ENCODE measurements at places on chromosomes 7 and 10.
A peak's percentile ranks its signal among the peaks of the same experiment; 100 is the strongest.

DNA sequence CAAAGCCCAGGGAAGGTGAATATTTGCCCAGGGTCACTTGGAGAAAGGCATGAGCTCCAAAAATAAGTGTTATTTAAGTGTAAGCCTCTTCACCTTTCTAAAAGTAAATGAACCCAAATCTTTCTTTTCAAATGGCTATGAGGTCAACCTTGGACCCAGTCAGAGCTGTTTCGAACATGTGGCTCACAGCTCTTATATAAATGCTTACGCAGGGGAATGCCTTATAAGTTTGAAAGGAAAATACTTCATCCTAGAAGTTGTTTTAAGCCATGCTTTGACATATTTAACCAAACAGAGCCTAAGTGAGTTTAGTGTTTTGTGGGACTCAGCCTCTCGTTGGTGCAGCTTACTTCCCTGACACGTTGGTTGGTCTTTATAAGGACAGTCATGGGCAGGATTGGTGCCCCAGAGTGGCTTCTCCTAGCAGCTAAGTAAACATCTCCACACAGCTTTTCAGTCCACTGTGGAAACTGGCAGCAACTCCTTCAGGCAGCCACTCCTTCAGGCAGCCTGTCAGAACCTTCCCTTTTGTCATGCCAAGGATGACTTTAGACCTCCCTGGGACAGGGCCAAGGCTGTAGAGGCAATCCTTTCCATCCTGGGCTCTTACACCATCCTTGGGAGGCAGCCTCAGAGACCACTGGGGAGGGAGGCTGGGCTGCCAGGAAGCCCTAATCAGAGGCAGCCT lies 43.6 kb downstream of the MINDY4 start:
- DNase-seq = peak; percentile 84

DNA sequence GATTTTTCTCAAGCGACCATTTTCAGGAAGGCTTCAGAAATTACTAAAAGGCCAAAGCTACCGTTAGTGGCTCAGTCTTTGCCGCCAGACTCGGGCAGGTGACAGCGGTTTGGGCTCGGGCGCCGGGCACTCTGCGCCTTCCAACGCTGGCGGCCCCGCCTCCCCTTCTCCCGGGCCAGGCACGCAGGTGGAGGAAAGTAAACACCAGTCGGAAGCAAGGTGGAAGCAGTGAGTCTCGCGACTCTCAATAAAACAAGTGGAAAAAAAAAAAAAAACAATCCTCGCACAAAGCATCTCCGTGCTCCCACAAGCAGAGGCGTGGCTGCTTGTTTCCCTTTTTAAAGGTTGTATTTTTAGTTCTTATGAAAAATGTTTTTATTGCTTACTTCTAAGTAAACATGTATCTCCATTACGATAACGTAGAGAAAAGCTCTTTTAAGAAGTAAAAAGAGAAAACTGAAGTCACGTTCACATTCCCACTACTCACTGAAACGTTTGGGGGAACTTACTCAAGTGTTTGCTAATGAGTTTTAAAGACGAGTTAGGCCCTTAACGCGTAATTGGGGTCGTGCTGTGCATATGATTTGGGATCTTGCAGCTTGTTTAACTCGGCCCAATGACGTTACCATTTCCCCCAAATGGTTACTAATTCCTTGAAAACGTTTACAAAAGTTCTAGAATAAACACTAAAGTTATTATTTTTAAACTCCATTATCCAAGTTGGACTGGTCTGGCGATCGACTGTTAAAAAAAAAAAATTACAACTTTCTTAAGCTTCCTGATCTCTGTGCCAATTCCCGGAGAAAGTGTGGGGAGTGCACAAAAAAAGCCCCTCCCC lies 864 bp downstream of the CDCA7L start:
- no peak for DNase-seq

DNA sequence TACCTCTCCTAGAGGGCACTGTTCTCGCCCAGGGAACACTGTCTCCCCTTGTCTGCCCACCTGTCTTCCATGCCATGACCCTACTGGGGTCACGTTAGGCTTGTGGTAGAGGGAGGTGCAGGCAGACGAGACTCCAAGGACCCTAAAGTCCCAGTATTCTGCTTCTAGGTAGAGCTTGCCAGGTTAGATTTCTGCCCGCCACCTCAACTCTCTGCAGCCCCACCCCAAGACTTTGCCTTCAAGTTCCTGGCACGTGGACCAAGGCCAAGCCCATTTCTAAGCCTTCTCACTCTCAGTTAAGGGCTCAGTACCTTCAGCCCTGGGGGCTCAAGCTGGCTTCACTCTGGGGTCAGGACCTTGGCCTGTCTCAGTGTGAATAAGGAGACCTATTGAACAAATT lies 16.1 kb downstream of the PRKAG2 start:
- DNase-seq = no peak

DNA sequence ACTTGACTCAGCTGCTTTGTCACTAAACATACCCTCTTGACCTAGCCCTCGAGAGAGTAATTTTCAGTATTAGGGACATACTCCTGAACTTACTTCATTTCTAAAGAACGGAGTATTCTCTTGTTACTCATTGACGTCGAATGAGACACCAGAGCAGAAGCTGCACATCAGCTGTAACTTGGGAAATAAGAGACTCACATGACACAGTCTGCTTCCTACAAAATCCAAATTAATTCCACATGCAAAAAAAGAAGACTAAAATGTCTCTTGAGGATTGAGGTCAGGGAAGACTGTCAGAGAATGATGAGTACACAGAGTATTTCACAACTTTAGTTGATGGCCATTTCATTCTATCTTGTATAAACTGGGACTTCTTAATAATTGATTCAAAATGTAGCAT lies 114.7 kb upstream of the EGFR start:
- no peak for DNase-seq

GRCh38 chr7:34747176-34747781 lies 89.3 kb downstream of the NPSR1 start:
- no peak for DNase-seq

DNA sequence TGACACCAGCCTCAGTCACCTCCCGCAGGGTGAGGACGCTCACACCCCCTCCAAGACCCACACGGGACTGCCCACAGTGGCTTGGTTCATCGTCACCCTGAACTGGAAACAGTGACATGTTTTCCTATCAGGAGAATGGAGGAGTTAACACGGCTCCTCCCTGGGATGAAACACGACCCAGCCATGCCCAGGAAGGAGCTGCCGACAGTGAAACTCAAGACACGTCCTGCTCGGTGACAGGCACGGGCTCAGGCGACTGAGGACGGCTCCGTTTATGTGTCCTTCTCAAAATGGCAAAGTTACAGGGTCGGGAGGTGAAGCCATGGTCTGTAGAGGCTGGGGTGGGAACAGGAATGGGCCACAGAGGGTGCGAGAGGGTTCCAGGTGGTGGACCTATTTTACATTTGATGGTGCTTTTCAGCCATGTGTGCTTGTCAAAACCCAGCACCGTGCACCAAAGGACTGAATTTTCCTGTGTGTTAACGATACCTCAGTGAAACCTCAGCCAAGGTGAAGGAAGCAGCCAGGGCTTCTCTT lies 272.4 kb downstream of the ADARB2 start:
- DNase-seq = no peak

DNA sequence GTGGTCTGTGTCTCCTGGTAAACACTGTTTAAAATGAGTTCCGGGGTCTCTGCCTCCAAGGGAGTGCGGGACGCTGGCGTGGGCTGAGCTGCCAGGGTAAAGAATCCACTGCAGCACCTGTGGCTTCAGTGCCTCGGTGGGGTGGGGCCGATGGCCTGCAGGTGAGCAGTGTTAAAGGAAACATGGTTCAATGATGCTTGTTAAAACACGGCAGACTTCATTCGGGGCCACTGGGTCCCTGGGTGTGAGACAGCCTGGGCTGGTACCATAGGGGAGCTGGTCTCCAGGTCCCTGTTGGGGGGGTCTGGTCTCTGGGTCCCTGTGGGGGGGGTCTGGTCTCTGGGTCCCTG lies 24.9 kb upstream of the KNDC1 start:
- peak; percentile 45 for DNase-seq

- DNase-seq = no peak
Observed at GRCh38 chr10:88896372-88896993, 16.4 kb downstream of the STAMBPL1 start.

DNA sequence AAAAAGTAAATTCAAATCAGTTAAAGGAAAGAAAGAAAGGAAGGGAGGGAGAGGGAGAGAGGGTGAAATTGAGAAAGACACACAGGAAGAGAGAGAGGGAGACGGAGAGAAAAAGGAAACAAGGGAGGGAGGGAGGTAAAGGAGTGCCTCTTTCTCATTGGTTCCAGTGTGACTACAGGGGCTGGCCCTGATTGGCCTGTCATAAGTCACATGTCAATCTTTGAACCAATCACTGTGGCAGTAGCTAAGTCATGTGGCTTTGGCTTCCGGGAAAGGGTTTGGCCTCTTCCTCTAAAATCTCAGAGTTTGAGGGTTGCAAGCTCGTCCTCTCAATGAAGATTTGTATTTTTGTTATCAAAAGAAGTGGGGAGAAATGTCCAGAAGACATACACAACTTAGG lies 150.2 kb downstream of the RAB11FIP2 start:
- no peak for DNase-seq

GRCh38 chr7:105096306-105096705 lies 82.3 kb downstream of the KMT2E start:
- DNase-seq = no peak

DNA sequence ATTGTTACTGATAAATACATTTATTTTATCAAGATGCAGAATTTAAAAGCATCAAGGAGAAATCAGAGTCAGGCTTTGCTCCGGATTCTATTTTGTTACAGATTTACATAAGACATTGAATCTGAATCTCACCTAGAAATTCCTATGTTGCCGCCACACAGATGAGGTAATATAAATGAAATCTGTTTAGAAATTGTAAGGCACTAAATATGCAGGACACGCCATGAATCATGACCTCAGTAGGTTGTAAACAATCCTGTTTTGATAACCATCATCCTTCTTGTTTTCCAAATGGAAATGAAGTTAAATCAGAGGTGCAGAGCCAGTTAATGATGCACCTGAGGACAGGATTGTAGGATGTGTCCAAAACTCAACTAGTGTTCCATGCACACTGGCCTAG lies 778.0 kb downstream of the MAGI2 start:
- no peak for DNase-seq

DNA sequence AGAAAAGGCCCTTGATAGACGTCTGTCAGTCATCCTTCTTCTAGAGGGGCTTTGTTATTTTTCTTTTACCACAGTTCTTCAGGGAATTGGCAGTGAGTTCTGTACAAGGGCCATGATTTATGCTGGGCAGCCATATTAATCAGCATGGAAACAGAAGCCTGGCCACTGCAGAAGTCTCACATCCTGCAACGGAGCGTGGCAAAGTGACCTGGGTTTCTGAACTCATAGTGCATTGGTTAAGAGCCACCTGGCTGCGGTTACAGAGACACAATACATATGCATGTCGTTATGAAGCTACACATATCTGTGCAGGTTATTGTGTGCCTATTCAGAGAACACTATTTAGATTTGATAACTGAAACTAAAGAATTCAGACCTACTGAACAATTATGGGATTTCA lies 419.4 kb upstream of the CELF2 start:
- no peak for DNase-seq

DNA sequence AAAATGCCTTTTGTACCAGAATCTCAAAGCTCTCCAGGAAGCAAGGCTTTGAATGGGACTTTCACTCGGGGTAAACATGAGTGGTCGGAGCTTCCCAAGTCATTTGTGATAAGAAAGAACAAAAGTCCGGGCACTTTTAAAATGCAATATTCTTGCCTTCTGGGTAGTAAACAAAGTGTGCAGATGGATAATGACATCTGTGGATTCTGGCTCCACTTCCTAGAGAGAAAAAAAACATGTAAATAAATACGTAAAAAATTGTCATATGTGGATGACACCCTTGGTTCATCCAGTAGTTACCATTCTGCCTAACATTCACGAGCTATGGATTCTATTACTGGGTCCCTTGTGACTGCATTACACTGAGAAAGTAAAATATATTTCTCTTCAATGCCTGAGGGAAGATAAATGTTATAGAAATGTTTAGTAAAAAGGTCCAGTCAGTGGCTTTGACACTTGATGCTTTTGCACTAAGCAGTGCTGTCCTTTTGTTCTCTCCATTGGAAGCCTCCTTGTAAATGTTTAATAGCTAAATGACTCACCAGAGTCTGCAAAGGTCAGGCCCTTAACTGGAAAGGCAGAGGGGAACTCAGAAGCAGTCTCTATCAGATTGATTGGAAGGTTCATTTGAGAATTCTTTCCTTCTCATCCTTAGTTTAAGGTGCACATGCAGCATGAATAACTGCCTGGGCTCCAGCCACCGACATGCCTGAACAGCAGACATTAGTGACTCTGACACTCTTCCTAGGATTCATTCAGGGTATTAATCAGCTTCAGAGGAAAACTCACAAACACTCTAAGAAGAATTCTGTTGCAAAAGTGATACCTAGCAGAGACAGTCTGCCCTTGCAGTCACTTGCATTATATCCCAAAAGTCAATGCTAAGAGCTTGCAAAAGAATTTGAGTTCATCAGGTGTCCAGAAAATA lies 11.7 kb upstream of the EDRF1 start:
- no peak for DNase-seq

- DNase-seq = no peak
Observed at GRCh38 chr10:131692686-131693334, 208.0 kb upstream of the PPP2R2D start.

DNA sequence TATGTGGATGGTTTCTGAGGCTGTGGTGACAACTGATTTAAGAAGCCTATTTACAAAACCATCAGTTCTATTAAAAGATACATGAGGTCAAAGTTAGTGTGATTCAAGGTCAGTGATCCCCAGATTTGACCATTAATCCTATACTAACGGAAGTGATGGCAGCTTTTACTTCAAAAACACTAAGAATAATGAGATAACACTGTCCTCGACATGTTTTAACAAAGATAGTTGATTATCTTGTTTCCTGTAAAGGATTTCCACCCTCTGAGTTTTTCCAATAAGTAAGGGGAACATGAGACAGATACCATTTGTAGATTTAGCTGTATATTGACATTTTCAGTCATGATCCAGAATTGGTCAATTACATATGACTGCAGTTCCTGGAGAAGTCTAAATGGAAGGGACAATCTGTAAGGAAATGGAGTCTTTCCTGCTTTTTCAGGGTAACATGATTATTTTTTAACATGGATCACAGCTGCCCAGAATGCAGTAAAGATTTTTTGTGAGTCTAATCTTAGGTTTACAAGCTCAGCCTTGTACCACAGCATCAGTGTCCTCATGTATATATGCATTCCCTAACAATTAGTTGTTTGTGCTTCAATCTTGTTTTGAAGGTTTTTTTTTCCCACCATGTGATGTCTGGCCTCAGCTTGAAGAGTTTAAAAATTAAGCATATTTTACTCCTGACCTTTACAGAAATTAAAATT lies 188.0 kb downstream of the PPP1R9A start:
- no peak for DNase-seq

DNA sequence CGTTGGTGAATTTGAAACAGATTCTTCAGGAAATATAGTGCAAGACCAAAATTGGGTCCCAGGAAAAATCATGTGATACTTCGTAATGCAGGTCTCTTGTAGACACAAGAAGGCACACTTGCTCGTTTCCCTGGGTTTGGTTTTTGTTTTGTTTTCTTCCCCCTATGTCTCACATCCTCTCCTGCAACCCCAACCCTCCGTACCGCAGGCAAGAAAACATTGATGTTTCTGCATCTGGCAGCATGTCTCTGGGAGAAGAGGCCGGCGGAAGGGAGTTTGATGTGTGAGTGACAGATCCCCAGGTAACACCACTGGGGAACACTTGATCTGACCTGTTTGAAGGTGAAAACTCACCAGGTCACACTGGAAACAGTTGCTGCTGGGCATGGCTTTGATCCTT lies 718.5 kb downstream of the AUTS2 start:
- no peak for DNase-seq
